ENCODE measurements at places on chromosomes 4 and X.

GRCh38 chr4:38313175-38313574 is 350.8 kb upstream of the KLF3 start:
- DNase-seq: no peak

GRCh38 chrX:125295337-125295736 is 24.3 kb upstream of the TEX13C start:
- no peak for DNase-seq

DNA sequence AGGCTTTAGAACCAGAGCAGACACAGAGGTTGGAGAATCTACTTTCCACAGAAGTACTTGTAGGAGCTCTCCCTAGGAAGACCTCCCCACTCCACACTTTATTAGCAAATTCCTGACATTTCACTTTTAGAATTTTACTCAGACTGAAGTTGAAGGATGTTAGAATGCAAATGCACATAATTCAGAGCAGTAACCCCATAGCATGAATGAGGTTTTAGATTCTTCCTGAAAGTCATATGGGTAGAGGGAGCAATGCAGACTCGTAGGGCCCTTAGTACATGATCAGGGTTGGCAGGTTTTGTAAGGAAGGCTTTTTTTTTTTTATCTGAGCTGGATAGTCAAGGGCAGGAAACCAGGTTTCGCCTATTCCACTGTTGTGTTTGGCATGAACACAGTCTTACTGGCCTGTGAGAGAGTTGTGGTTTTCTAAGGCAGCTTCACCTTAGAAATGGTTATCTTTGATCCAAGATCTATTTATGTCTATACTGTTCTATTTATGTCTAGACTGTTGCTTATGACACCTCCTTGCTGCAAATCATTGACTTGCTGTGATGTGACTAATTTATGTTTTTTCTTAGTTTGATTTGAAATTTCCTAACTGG is 48.9 kb downstream of the SPATA18 start:
- no peak for DNase-seq

DNA sequence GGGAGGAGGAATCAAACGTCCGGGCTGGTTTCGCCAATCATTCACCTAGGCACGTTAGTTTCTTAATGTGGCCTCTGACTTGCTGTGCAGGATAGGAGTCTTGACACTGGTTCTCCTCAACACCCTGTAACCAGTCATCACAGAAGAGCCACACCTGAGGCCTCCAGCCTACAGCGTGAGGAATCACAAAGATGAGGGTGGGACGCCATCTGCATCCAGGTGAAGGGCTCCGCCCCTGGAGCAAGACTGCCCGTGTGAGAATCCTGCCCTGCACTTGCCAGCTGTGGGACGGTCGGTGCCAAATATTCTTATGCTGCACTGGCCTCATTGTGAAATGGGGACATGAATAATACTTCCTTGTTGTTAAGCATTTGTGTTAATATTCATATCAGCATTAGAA is 35.7 kb upstream of the TSPAN5 start:
- no peak for DNase-seq

GRCh38 chr4:163624727-163625126 is 130.2 kb downstream of the TMA16 start:
- DNase-seq: no peak

DNA sequence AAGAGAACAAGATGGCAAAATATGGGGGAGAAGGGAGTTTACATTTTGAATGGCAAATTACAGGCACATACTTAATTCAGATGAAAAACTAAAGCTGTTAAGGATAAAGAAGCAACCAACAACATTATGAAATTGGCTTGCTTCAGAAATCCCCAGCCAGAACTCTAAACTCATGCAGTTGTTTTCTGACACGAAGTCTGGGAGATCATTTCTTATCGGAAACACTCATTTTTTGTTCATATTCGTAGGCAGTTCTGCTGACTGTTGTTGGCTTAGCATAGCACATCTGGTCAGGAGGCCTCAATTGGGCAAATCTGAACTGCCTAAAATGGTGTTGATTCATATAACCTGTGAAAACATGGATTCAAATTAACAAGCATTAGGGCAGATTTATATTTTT is 33.0 kb upstream of the ARHGAP6 start:
- no peak for DNase-seq
